Sigmoid colon (tissue), 7 donors: ENCODE measurements at places on chromosomes 4 and X. TPM values are rescaled to one million over a fixed set of nuclear protein-coding genes. Genes with fewer than 3 reads are reported as not detected.

GRCh38 chr4:62199291-62199810 is 999.2 kb downstream of the ADGRL3 start:
- no peak for DNase-seq

- DNase-seq, result no peak
These were observed 116.4 kb downstream of the RAP1GDS1 start for GRCh38 chr4:98377559-98377958.

DNA sequence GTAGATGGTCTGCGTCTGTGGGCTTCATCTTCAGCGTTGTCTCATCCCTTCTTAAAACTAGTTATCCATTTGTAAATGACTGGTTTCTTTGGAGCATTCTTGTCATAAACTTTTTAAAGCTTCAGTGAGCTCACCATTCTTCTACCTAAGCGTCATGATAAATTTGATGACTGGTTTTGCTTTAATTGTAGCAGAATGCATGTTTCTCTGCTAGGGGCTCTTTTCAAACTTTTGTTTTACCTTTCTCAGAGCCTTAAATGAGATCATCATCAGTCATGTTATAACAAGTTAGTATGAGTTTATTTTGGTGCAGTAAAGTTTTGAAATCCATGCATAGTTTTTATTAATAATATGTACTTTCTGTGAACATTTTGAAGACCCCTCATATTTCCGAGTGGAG is 6.3 kb upstream of the ADGRL3 start:
- no peak for DNase-seq

The HTRA3 gene
- polyA plus RNA-seq, result 5.0 TPM

DNA sequence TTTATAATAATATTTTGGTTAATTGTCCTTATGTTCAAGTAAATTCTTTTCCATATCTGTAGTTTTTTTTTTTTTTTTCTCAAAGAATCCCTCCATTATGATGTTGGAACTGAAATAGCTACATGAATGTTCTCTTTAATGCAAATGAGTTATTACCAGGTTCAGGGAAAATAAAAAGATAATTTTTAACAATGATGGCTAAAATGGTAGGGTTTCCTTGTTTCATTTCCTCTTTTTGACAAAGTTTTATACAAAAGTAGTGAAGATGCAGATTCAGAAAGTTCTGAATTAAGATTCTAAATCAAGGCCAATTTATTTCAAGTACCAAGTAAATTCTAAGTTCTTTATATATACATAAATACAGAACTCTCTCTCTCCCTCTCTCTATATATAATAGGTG is 779.0 kb upstream of the INTU start:
- no peak for DNase-seq

DNA sequence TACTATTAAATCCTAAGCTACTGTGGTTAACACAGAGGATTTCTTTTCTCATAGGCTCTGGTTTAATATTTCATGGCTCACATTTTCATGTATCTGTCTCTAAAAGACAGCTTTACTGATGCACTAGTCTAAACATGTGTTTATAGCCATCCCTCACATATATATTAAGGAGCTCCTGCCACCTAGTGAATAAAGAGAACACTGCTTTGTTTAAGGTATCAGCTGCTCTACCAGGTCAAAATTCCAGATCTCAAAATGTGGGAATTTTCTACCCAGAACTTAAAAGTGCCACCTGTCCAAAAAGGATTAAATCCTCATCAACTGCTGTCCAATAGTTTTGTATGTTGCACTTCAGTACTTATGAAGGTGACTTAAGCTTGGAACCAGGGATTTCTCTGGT is 188.5 kb upstream of the TEX13C start:
- no peak for DNase-seq

DNA sequence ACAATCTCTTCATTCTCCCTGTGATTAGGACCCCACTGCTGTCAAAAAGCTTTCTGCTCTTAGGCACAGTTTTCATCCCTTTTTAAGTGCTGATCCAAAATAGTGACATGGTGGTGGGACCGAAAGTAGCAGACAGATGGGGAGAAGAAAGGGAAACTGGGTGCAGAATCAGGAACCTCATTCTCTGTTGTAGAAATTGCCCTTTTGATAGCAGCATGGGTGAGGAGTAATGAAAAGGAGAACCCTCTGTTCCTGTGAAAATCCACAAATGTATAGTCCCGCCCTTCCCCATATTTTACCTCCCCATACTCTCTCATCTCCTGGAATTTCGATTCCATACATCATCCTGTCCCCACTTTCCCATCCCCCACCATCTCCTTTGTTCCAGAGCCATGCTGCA is 126.5 kb downstream of the STIM2 start:
- no peak for DNase-seq

The SLC6A14 gene
- not detected for polyA plus RNA-seq

DNA sequence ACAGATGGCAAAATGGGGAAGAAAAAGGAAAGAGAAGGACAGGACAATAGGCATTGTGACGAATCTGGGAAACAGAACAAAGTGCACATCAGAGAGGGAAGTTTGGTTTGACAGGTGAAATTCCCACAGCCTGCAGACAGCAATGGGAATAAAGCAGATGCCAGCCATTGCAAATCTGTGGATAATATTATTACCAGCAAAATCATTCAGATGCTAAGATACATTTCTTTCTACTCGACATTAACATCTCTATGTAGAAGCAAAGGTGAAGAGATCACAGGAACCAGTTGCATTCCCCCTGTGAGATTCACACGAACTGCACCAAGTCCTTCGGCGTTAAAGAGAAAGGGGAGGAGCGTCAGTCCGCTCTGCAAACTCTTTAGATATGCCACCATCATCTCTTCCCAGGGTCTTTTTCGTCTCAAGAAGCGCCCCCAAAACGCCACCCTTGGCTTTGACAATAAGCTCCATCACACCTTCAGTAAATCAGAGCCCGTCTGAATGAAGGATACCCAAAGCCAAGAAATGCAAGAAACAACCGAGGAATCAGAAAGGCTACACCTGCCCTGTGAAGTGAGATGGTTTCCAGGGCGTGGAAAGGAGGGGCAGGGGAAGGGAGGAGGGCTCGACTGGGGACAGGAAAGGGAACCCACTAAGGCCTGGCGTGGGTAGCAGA is 1.9 kb downstream of the NEUROG2 start:
- no peak for DNase-seq
